ENCODE measurements at places on chromosomes 6 and 20. TPM values are rescaled to one million over a fixed set of nuclear protein-coding genes. Genes with fewer than 3 reads are reported as not detected.

GRCh38 chr20:52681288-52681687, 290.9 kb upstream of the TSHZ2 start:
- no peak overlapping the region for H3K4me3 ChIP-seq
- no peaks in the 10 kb centered on the region for H3K36me3 ChIP-seq
- H3K27ac ChIP-seq: no peak overlapping the region
- H3K4me1 ChIP-seq: no peaks in the 10 kb centered on the region

DNA sequence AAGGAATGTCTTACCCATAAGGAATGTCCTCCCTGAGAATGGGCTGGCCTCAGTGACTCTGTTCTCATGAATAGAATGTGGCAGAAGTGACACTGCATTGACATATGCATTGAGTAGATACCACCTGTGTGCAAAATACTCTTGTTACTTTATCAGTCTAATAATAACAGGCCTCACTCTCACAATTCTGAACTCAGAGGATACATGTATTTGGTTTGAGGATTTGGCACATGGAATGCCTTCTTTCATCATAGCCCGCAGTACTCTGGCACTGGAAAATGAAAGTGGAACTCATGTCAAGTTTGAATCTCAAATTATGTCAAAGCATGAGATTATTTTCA, 52.9 kb upstream of the PLCB4 start:
- no peaks in the 10 kb centered on the region for H3K4me1 ChIP-seq
- no peak for DNase-seq
- no peaks in the 10 kb centered on the region for H3K36me3 ChIP-seq
- H3K27me3 ChIP-seq: no peaks in the 10 kb centered on the region
- H3K4me3 ChIP-seq: no peak overlapping the region

- no peak overlapping the region for H3K27ac ChIP-seq
- no peak overlapping the region for H3K4me3 ChIP-seq
- H3K36me3 ChIP-seq: no peaks in the 10 kb centered on the region
Observed at GRCh38 chr20:63169681-63170080, 46.2 kb downstream of the YTHDF1 start.

- DNase-seq: no peak
- no peaks in the 10 kb centered on the region for H3K36me3 ChIP-seq
- H3K4me1 ChIP-seq: no peaks in the 10 kb centered on the region
- no peak overlapping the region for H3K27ac ChIP-seq
- no peaks in the 10 kb centered on the region for H3K27me3 ChIP-seq
Observed at GRCh38 chr6:56357616-56358373, 110.4 kb upstream of the COL21A1 start.

GRCh38 chr6:42923666-42924065, 5.6 kb upstream of the CNPY3 start:
- H3K4me3 ChIP-seq: no peak overlapping the region
- H3K27ac ChIP-seq: no peak overlapping the region
- H3K36me3 ChIP-seq: no peaks in the 10 kb centered on the region
- no peaks in the 10 kb centered on the region for H3K27me3 ChIP-seq
- no peak for DNase-seq
- peaks cover 8% of the 10 kb centered on the region for H3K4me1 ChIP-seq

DNA sequence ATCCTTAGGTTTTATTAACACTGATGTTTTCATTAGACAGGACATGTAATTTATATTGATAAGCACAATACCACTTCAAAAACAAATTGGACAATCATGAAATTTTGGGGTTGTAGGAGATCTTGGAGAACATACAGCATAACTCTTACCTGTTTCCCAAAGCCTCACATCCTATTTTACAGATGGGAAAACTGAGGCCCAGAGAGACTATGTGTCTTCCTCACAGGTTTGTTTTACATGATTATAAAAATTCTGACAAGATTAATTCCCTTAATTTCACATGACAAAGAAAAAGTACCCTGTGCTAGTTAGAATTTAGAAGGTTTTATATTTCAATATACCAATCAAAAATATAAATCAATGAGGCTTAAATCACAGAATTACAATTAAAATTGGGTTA, 145.5 kb downstream of the GMDS start:
- no peak overlapping the region for H3K4me3 ChIP-seq
- H3K27me3 ChIP-seq: no peaks in the 10 kb centered on the region
- H3K4me1 ChIP-seq: no peaks in the 10 kb centered on the region
- no peaks in the 10 kb centered on the region for H3K36me3 ChIP-seq

DNA sequence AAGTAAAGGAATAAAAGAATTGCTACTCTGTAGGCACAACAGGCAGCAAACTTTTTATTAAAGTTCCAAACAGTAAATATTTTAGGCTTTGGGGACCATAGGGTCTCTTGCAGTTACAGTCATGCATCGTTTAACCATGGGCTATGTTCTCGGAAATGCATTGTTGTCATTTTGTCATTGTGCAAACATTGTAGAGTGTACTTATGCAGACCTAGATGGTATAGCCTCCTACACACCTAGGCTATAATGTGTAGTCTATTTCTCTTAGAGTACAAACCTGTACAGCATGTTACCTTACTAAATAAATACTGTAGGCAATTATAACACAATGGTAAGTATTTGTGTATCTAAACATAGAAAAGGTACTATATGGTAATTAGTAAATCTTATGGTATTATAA, 54.7 kb downstream of the CDS2 start:
- no peak for DNase-seq
- peaks cover 81% of the 10 kb centered on the region for H3K36me3 ChIP-seq
- no peaks in the 10 kb centered on the region for H3K4me1 ChIP-seq
- H3K27me3 ChIP-seq: no peaks in the 10 kb centered on the region

The OLIG3 gene
- not detected for total RNA-seq

The LY6G6D gene
- not detected for total RNA-seq

The PTK7 gene
- 1.2 TPM for total RNA-seq
